ENCODE measurements at places on chromosomes 11 and 22.
A peak's percentile ranks its signal among the peaks of the same experiment; 100 is the strongest.

DNA sequence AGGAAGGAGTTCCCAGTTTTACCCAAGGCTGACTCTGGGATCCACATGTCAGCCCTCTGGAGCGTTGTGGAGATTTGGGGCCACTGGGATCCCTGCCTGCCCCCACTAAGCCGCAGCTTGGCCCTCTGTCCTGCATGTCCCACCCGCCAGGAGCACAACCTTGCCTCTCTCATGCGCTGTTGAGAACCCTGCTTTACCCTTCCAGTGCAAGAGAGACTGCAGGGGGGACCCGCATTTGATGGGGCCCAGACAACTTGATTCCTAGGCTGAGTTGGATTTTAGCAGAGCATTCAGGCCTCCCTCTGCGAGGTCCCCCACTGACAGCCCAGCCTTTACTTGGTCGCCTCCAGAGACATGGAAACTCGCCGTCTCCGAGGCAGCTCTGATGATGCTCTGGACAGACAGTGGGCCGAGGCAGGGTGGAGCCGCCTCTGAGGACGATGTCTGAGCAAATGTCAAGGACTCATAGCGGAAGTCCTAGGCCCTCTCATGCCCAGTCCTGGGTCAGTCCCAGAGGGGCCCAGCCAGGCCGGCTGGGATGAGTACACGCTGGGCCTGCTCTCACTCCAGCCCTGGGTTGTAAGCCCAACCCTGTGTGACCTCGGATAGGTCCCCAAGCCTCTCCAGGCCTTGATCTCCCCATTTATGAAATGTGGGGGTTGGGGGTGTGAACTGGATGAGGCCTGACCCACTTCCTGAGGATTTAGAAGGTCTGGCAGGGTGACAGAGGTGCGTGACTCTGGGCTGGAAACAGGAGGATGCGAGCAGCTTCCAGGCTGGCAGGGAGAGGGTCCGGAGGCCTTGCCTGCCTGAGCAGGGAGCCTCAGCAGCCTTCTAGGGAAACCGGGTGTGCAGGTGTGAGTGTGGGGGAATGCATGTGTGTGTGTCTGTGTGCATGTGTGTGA lies 630 bp downstream of the CD5 start:
- DNase-seq = peak; percentile 62

DNA sequence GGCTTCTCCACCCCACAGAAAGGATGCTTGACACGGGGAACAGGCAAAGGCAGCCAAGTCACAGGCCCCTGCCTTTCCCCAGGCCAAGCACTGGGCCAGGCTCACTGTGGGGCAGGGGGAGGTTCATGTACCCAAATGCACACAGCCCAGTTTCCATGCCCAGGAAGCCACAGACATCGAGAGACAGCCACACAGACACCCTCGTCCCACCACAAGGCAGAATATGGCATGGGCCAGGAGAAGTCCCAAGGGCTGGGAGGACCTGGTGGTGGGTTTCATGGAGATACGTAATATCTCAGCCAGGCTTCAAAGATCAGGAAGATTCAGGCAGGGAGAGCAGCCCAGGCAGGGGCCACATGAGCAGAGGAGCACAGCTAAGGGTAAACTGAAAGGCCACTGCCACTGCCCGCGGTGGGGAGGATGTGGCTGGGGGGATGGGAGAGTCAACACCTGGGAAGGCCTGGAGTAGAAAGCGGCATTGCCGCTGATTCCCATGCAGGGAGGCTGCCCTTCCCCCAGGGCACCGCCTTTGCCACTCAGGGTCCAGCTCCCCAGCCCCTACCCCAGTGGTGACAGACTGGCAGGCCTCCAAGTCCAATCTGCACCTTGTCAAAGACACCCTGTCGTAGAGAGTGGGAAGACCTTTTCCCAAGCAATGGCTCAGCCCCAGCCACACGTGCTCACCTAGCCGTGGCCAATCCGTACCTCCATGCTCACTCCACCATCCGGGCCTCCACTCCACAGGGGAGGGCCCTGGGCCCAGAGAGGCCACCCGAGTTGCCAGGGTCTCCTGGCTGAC lies 2.4 kb upstream of the MFNG start:
- DNase-seq = no peak

DNA sequence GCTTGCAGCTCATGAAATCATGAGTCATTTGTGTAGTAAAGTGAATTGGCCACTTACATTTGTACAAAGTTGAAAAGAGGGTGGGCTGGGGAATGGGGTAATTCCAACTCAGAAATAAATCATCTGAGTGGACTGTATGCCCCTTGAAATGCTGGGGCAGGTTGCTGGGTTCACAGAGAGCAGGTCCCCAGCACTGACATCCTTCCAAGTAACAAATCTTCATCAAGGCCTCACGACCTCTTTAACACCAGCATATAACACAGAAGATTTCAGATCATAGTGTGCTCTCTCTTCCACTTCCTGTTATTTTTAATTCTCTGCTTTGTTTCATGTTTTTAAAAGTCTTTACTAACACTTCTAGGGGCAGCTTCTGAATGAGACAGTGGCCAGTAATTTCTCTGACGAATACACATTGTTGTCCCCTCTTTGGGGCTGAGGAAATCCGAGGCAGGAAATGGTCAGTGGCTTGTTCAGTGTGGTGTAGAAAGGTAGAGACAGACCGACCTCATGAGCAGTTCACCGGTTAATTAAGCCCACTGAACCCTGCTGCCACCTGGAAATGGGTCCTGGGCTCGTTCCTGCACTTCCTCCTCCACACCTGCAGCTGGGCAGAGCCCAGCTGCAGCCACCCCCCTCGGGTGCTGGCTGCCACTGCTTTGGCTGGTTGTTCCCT lies 127.7 kb downstream of the MAML2 start:
- DNase-seq = no peak

- no peak for DNase-seq
These were observed 5.9 kb upstream of the ARL14EP start for GRCh38 chr11:30317030-30317429.

GRCh38 chr22:49929211-49929979 lies 11.0 kb downstream of the CRELD2 start:
- DNase-seq = peak; percentile 89

DNA sequence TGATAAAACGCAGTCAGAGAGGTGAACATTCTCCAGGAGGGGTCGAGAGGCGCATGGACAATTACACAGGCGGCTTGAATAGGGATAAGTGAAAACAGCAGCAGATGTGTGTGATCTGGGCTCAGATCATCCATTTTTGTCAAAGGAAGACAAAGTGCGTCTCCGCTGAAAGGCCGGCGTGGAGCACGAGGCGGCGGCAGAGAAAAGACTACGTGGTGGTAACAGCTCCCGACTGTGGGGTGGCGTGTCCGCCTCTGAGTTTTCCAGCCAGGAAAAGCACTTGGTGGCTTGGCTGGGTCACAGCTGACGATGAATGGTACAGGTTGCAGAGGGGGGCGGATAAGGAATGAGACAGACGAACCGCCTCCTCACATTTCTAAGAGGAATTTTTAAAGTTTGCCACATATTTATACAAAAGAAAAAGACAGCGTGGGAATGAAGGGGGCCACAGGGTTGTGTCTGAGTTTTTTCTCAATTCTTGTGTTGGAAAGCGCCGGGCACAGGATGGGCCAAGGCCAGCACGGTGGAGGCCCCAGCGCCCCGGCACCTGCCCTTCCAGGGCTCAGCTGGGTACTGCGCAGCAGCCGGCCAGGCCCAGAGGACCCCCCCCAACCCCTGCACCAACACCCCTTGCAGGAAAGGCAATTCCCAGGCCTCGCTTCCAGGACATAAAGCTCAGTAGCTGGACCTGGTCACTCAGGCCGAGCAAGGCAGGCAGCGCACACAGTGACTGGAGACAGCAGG lies 80.4 kb downstream of the TRMU start:
- no peak for DNase-seq

GRCh38 chr11:22516111-22516510 lies 109.5 kb downstream of the FANCF start:
- no peak for DNase-seq

- no peak for DNase-seq
These were observed 22.6 kb downstream of the AMOTL1 start for GRCh38 chr11:94790661-94791180.

- no peak for DNase-seq
These were observed 158.7 kb upstream of the SYT13 start for GRCh38 chr11:45444796-45445195.

DNA sequence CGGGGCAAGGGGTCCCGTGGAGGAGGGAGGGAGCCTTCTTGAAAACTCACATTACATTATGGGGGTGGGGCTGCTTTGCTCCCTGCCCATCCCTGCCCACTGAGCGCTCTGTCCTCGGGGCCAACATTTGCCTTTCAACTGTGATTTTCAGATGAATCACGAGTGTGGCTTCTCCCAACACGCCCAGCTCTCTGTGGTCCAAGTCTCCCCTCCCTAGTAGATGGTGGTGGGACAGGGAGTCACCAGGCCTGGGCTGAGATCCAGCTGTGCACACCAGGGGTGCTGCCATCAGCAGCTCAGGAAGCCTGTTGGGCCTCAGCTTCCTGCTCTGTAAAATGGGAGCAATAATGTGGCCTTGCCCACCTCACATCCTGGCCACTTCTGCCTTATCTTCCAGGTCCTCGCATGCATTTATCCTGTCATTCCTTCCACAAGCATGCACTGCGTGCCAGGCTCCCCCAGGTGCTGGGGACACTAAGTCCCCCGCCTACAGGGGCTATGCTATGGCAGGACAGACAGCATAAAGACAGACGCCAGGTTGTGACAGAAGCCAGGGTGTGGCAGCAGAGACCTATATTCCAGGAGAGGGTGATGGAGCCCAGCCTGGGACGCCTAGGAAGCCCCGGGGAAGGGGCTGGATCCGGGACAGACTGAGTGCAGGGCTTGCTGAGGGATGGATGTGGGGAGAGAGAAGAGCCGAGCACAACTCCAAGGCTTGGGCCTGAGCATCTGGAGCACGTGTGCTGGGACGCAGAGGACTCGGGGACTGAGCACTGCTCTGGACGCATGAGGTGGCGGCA lies 30.5 kb downstream of the NFAM1 start:
- no peak for DNase-seq

- DNase-seq = no peak
These were observed 1280.6 kb upstream of the CNTN5 start for GRCh38 chr11:97739932-97740800.

GRCh38 chr22:35756722-35757121 lies 39.0 kb downstream of the APOL5 start:
- no peak for DNase-seq

- no peak for DNase-seq
These were observed 198.3 kb upstream of the B3GAT1 start for GRCh38 chr11:134610116-134610910.

DNA sequence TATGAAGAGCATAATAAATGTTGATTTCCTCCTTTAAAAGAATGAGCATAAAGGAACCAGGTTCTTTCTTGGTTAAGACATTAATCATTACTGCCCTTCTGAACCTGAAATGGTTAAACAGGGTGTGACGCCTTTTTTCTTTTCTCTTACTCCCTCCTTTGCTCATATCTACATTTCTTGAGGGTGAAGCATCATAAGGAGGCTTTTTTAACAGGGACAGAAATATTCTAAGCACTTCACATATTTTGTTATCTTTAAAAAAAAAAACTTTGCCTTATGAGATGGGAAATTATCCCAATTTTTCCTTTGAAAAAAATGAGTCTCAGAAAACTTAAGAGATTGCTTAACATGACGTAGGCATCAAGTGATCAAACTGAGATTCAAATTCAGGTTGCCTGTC lies 1036.3 kb upstream of the TENM4 start:
- no peak for DNase-seq

DNA sequence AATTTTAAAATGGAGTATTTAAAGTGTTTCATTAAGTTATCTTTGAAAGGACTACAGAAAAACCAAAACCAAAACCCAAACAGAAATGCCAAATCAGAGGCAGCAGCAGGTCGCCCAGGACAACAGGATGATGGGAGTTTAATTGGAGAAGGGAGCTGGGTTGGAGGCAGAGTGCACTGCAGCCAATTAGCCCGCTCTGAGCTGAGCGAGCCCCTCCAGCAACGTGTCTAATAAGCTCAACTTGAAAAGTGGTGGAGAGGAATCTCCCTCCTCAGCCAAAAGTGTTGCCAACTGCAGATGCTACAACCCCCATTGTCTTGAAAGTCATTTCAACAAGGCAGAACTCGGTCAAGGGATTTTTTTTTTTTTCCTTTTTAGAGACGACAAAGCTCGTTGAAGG lies 323.9 kb downstream of the CADM1 start:
- DNase-seq = no peak

Measured in activated T-cell treated with anti-CD3 and anti-CD28 coated beads, Interleukin-2, amount 50 U/mL, for 48 hours (primary cell).